Activated T-cell treated with anti-CD3 and anti-CD28 coated beads for 48 hours (primary cell): ENCODE measurements at places on chromosomes 5 and 9.

DNA sequence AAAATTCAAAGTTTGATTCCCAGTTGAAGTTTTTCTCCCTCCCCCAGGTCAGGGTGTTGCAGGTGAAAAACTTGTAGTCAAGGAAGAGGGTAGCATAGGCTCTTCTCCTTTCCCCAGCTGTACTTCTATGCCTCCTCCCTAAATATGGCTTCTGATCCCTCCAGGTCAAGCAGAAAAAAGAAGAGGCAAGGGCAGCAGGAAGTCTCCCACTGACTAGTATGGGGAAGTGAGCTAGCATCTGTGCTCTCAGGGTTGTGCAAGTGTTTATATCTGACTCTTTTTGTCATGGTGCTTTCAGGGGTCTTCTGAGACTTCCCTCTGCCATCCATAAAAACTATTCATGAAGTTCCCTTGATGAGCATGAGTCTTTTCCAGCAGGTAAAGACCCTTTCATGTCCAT is 76.0 kb downstream of the ATPSCKMT start:
- no peak for DNase-seq

DNA sequence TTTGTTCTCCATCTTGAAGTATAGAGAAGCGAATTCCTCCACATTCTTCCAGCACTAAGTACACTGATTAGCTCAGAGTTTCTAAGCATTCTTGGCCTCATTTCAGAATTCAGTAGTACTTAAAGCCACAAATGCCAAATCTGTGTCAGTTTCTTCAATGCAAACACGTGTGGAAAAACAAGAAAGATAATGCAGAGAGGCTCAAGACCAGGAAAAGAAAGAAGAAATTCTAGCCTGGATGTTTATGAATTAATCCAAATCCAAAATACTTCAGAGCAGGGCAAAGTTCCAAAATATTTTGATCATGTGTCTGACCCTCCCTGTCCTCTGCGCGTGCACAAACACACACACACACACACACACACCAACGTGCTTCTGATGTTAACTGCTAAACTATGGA is 457.6 kb downstream of the SLCO4C1 start:
- no peak for DNase-seq

DNA sequence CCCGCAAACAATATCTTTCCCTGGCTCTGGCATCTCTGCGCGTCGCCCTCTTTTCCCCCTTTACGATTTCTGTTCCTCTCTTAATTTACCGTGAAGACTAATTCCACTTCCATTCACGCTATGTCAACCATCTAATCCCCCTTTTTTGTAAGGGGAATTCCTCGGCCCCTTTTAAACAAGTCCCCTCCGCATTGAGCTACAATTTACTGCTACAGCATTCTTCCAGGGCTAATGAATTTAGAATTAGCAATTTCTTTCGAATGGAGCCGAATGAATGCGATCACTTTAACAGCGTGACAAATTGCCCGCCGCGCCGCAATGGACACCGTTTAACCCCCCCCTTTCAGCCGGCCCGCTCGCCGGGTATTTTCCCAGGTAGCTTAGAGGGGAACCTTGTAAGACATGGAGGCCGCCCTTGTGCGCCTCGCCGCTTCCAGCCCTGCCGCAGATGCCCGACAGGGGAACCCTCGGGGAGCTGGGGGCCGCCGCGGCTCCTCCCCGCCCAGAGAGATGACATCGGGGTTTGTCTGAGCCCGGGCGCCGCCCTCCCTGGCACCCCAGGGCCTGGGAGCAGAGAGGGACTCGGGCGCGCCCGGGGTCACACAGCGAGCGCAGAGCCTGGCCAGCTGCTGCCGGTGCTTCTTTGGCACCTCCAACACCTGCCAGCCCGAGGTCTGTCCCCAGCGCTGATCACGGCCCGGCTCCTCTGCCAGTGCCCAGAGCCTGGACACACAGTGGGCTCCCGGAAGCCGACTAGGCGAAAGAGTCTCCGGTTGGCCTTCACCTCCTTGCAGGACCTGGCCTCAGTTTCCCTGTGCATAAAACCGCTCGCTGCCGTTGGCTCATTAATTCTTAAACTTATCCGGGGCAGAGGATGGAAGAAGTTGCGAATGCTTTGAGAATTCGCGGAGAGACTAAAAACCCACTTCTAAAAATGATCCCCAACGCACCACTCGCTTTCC is 1.3 kb downstream of the PRDM12 start:
- DNase-seq, result no peak

- no peak for DNase-seq
Observed at GRCh38 chr9:138100711-138101350, 223.2 kb downstream of the CACNA1B start.

DNA sequence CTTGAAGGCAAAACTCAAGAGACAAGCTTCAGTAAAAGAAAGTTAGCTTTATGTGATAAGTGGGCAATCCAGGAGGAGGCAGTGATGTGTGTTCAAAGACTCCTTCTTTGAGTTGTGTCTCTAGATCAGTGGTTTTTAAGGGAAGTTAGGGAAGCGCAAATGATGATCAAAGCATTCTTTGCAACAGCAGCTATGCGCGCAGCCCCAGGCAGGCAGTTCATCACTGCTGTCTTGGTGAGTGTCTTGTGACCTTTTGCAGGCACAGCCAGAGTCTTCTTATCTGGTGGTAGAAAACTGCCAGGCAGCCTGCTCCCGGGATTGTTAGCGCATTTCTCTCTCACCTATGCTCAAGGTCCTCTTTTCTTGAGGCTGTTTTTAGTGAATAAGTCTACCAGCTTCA is 40.3 kb upstream of the CLK4 start:
- DNase-seq, result no peak

- DNase-seq, result no peak
Observed at GRCh38 chr5:164060786-164061355, 555.5 kb downstream of the MAT2B start.

- no peak for DNase-seq
Observed at GRCh38 chr9:74855072-74855471, 32.6 kb downstream of the TRPM6 start.

DNA sequence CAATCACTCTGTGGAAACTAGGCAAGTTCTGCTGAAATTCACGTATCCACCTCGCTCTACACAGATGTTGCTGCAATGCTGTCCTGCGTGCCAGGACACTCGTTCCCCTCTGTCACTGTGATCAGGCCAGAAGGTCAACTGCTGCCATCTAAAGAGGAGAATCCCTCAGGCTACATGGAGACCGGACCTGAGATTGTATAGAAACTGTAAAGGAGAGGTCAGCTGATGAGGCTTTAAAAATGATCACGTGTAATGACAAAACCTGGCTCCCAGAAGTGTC is 80.1 kb downstream of the PRRT1B start:
- DNase-seq, result no peak

GRCh38 chr5:32833663-32834062 is 122.5 kb downstream of the NPR3 start:
- no peak for DNase-seq

DNA sequence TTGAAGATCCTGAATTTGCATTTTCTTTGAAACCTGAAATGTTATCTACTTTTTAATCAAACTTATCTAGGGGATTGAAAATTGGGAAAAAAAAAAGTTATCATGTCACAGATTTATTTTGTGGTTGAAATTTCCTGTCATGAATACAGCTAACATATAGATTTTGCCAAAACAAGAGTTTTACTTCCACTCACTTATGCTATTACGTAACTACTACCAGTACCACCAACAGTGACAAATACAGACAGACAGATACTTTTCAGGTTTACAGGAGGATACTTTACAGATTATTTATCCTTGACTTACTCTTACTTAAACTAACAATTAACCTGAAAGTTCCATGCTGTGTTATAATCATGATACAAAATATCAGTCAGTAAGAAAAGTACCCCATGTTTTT is 6.8 kb upstream of the MRPS30 start:
- DNase-seq, result no peak

- DNase-seq, result no peak
Observed at GRCh38 chr5:151153300-151153699, 4.3 kb downstream of the ANXA6 start.

DNA sequence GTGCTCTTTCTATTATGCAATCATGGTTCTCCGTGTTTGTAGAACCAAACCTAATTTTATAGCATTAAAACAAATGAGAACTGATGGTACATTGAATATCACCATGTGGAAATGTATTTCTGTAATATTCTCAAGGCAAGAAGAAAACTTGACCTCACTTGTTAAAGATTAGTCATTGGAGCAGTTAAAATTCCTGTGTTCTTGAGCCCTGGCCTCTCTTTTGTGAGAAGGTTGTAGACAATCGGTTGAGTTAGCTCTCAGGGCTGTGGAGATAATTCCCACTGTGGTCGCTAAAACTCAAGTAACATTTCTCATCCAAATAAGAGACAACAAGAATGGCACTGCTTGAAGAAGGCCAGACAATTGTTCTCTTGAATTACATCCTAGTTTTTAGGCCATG is 216.0 kb upstream of the KLF4 start:
- DNase-seq, result no peak

- DNase-seq, result no peak
Observed at GRCh38 chr9:83220730-83221129, 157.8 kb upstream of the RASEF start.

DNA sequence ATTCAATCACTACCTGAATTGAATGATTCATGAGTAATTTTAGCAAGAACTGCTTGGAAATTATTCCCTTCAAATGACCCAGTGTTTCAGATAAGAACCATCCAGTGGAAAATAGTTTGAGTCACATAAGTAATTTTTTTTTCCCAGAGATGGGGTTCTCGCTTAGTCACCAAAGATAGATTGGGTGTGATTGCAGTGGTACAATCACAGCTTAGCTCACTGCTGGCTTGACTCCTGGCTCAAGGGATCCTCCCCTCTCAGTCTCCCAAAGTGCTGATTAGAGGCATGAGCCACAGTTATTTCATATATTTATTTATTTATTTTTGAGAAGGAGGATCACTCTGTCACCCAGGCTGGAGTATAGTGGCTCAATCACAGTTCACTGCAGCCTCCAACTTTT is 574.5 kb upstream of the ARRDC3 start:
- no peak for DNase-seq

- DNase-seq, result no peak
Observed at GRCh38 chr9:2675834-2676233, 41.5 kb upstream of the KCNV2 start.

DNA sequence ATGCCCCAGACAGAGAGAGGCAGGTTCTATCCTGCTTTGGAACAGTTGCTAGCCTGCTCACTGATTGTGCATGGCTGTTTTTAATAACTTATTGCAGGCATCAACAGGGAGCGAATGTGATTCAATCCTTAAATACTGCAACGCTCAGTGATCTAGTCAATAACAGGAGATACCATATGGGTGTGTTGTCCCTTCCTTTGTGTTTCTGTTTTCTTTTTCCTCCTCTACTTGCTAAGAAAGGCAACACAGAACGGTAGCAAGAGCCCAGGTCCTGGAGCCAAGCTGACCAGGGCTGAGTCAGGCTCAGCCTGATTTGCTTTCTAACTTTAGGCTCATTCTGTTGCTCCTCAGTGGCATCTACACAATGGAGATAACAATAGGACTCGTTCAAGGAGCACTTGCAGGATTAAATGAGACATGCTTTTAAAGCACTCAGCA is 98.6 kb upstream of the EQTN start:
- DNase-seq, result no peak

DNA sequence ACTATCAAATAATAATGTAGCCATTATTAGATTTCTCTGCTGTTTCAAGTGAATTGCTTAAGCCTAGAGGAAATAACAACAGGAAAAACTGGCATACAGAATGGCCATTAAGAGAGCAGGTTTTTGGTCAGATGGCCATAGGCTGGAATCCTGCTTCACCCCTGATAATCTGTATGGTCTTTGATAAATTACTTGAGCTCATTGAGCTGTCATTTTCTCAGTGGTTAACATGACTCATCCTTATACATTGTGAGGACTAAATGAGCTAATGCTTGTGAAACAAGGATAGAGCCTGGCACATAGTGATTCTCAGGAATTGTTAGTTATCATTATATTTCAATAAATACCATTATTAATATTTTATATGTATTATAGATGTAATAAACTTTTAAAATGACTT is 516.5 kb downstream of the KIF4B start:
- no peak for DNase-seq

DNA sequence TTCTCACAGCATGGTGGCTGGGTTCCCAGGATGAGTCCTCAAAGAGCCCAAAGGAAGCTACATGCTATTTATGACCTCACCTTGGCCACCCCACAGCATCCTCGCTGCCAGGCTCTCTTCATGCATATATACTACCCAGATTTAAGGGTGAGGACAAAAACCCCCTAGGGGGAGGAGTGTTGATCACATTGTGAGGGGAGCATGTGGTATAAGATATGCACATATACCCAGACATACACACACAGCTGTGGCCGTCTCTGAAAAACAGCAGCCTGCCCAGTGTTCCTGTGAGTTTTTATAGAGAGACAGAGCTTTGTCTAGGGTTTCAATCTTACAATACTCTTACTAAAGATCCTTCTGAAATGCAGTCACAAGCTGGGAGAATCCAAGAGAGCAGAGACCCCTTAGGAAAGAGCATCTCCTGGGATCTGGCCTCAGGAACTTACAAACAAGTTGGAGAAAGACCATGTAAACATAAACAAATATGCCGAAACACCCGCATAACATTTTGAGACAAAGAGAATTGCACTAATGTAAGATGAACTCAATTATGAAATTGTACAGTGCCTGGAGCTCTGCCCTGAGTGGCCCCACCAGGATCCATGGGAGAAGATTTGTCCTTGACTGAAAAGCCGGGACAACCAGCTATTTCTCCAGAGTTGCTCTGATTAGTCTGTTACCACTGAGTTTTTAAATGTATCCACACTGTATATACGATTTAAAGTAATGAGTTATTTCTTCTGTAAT is 146.4 kb downstream of the GADD45G start:
- DNase-seq, result no peak

DNA sequence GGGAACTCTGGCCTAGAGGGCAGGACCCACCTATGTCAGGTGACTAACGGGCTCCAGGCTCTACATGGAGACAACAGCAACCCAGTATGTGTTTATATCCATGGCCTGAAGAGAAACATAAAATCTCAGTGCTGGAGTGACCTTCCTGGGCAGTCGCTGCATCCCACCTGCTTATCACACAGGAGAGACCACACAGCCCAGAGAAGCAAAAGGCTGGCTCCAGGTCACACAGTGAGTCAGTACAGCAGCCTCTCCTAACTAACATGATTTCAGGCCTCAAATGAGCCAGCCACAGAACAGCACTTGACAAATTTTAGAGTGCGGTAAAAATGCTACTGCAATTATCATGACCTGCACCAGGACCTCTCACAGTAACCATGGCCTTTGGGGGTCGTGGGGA is 54.0 kb upstream of the TGFBR1 start:
- no peak for DNase-seq

- DNase-seq, result no peak
Observed at GRCh38 chr5:179368806-179369529, 23.7 kb upstream of the ADAMTS2 start.

- no peak for DNase-seq
Observed at GRCh38 chr5:26622947-26623346, 415.4 kb downstream of the CDH9 start.

- no peak for DNase-seq
Observed at GRCh38 chr5:111697881-111698757, 58.9 kb downstream of the NREP start.

GRCh38 chr9:132169672-132170392 is 8.0 kb downstream of the NTNG2 start:
- DNase-seq, result peak; percentile 54

GRCh38 chr5:103216137-103216536 is 42.4 kb upstream of the MACIR start:
- DNase-seq, result no peak

GRCh38 chr5:177509381-177509951 is at the start of gene DOK3:
DOK3 (minus strand) TSS chr5:177509826; CDS start chr5:177509540, 286 bp downstream.
- no peak for DNase-seq

GRCh38 chr9:117511852-117512481 is 97.1 kb upstream of the ASTN2 start:
- DNase-seq, result no peak

GRCh38 chr9:35293376-35293964 is 131.7 kb downstream of the UNC13B start:
- no peak for DNase-seq
